Glutamatergic neuron (in vitro differentiated cells): ENCODE measurements at places on chromosomes 12 and 14. TPM values are rescaled to one million over a fixed set of nuclear protein-coding genes. Genes with fewer than 3 reads are reported as not detected.
A peak's percentile ranks its signal among the peaks of the same experiment; 100 is the strongest.

DNA sequence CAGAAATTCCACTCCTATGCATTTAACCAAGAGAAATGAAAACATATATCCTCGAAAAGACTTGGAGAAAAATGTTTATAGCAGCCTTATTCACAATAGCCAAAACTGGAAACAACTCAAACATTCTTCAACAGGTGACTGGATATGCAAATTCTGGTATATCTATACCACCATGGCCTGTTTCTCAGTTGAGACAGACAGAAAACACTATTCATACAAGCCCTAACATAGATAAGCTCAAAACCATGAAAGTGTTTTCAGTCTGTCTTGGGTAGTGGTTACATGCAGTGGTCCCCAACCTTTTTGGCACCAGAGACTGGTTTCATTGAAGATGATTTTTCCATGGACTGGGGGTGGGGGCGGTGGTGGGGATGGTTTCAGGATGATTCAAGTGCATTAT is 83.8 kb downstream of the SRGAP1 start:
- no peaks in the 10 kb centered on the region for H3K27me3 ChIP-seq
- no peak for DNase-seq
- H3K27ac ChIP-seq: no peak overlapping the region
- H3K4me3 ChIP-seq: no peak overlapping the region

GRCh38 chr12:125143491-125143890 is 78.3 kb downstream of the AACS start:
- no peak for DNase-seq
- H3K27me3 ChIP-seq: peaks cover 5% of the 10 kb centered on the region

Gene MYL2
- not detected for total RNA-seq

Gene DAO
- total RNA-seq: not detected

DNA sequence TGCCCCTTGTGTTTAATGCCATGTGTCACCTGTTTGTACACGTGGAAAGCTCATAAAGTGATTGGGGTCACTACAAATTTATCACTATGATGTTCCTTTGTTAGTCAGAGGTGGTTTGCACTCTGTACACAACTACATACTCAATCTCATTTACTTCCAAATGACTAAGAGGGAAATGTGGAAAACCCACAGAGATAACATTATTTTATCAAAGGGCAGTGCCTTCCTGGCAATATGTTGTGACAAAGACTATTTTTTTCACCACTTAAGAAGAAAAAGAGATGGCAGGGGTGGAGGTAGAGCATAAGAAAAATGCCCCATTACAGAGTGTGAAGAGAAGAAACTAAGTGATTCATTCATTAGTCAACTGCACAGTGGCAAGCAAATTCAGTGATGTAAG is 1064.1 kb upstream of the FLRT2 start:
- H3K4me3 ChIP-seq: no peak overlapping the region
- no peak overlapping the region for H3K27ac ChIP-seq
- no peak for DNase-seq
- no peaks in the 10 kb centered on the region for H3K36me3 ChIP-seq
- H3K4me1 ChIP-seq: no peaks in the 10 kb centered on the region

GRCh38 chr14:50823051-50823761 is 7.8 kb downstream of the NIN start:
- peak; percentile 75 for DNase-seq
- no peaks in the 10 kb centered on the region for H3K36me3 ChIP-seq
- peaks cover 79% of the 10 kb centered on the region for H3K4me1 ChIP-seq
- H3K27ac ChIP-seq: peak overlapping the region; percentile 95
- peaks cover 11% of the 10 kb centered on the region for H3K27me3 ChIP-seq

- peaks cover 14% of the 10 kb centered on the region for H3K4me1 ChIP-seq
- H3K27me3 ChIP-seq: peaks cover 4% of the 10 kb centered on the region
- H3K36me3 ChIP-seq: peaks cover 7% of the 10 kb centered on the region
- no peak overlapping the region for H3K4me3 ChIP-seq
- DNase-seq: no peak
Measured at GRCh38 chr12:132061197-132061596, 82.9 kb downstream of the DDX51 start.

Gene CABP1
- 0.83 TPM for total RNA-seq

Gene CLEC4D
- total RNA-seq: not detected

Gene TAS2R31
- total RNA-seq: 5.7 TPM

Gene ORAI1
- 15.9 TPM for total RNA-seq

DNA sequence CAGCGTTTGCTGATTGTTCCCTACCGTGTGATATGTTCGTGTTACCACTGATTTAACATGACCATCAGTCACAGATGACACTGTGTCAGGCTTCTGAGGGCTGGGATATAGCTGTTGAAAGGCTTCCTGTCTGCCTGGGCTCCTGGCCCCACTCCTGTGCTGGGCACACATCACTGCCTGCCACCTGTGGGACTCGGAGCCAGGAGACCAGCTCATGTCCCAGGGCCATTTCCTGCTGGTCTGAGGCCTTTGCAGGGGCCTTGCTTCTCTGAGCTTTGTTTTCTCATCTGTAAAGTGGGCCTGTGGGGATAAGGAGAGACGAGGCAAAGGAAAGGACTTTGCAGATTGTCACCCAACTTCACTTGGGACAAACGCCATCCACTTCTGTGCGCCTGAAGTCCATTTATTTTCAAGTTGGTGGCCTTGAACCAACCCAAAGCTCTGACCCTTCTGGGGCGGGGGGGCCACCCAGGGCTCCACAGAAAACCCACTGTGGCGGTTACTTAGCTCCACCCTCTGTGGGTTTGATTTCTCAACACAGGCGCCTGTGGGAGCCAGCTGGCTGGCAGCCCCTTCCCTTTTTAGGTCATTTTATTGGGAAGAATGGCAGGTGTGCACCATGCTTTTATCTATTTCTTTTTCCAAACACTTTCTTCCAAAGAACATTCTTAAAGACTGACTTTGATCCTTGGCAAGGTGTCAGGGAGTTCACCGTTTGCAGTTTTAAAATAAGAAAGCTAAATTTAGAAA is 54.1 kb downstream of the BEGAIN start:
- no peak overlapping the region for H3K27ac ChIP-seq
- H3K4me1 ChIP-seq: peaks cover 3% of the 10 kb centered on the region

GRCh38 chr12:48542300-48542928 is 17.0 kb downstream of the OR8S1 start:
- peak; percentile 58 for DNase-seq
- no peak overlapping the region for H3K27ac ChIP-seq
- H3K27me3 ChIP-seq: no peaks in the 10 kb centered on the region
- H3K4me3 ChIP-seq: no peak overlapping the region

Gene TROAP
- total RNA-seq: 11.7 TPM

Gene NTF3
- 5.0 TPM for total RNA-seq

DNA sequence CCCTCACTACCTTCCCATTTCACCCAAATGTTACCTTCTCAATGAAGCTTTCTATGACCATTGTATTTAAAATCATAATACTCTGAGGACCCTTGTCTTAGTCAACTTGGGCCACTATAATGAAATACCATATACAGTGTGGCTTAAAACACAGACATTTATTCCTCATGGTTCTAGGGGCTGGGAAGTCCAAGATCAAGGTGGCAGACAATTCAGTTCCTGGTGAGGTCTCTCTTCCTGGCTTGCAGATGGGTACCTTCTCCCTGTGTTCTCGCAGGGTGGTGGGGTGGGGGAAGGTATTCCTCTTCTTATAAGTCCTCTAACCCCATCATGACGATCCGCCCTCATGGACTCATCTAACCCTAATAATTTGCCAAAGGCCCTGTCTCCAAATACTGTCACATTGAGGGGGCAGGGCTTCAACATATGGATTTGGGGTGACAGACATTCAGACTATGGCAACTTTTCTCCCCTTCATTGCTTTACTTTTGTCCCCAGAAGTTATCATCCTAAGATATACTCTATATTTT is 163.7 kb upstream of the PWP1 start:
- H3K27ac ChIP-seq: no peak overlapping the region
- H3K4me3 ChIP-seq: no peak overlapping the region
- no peak for DNase-seq
- peaks cover 3% of the 10 kb centered on the region for H3K27me3 ChIP-seq

GRCh38 chr12:67400742-67401141 is 131.6 kb downstream of the CAND1 start:
- DNase-seq: no peak
- H3K27me3 ChIP-seq: no peaks in the 10 kb centered on the region
- no peak overlapping the region for H3K4me3 ChIP-seq

DNA sequence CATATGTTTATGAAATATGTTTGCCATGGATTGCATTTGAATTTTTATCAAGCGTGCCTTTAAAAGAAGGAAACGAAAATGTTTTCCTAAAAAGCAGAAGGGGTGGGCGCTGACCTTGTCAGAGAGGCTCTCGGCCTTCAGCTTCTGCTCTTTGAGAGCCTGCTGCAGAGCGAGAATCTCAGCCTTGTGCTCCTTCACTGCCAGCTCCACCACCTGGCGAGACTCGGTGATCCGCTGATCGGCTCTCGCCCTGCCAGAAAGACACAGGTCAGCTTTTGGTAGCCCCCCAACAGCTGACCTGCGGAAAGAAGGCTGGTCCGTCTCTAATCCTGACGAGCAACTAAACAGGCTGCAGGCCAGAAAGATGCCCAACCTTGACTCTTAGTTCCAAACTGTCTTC is 62.4 kb downstream of the PRKAB1 start:
- no peaks in the 10 kb centered on the region for H3K4me1 ChIP-seq
- no peak overlapping the region for H3K4me3 ChIP-seq
- H3K27me3 ChIP-seq: no peaks in the 10 kb centered on the region

Gene PA2G4
- total RNA-seq: 86.5 TPM

DNA sequence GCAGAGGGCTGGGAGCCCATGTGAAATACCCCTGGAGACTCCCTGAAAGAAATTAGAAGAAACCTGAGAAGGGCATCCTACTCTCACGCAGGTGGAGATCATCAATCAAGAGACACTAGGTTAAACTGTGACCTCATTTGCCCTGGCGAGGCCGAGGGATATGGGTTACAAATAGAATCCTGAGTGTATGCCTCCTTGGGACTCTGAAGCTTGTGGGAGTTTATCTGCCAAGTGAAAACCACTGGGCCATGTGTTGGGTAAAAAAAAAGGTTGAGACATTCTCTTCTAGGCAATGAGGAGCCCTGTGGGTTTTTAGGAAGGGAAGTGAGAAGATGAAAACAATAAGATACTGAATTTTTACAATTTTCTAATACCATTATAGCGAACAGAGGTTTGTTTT is 160.7 kb upstream of the ARID2 start:
- H3K4me3 ChIP-seq: no peak overlapping the region
- no peaks in the 10 kb centered on the region for H3K27me3 ChIP-seq
- DNase-seq: no peak

DNA sequence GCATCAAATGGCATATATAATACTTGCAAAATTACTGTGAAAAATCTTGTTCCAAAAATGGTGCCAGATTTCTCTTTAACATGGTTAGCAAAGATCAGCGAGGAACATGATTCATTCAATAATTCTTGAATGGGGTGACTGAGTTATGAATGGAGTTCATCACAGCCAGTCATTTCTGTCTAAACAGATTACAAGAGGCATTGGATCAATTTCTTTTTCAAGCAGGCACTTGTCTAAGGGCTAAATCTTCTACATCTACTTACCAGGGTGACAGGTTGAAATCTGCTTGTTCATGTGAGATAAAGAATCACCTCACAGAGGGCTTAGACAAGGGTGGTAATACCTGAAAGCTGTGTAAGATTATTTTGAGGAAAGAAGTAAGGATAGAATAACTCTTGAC is 247.7 kb downstream of the ATP23 start:
- DNase-seq: no peak
- no peaks in the 10 kb centered on the region for H3K27me3 ChIP-seq
- H3K27ac ChIP-seq: no peak overlapping the region
- H3K4me3 ChIP-seq: no peak overlapping the region
- no peaks in the 10 kb centered on the region for H3K4me1 ChIP-seq

DNA sequence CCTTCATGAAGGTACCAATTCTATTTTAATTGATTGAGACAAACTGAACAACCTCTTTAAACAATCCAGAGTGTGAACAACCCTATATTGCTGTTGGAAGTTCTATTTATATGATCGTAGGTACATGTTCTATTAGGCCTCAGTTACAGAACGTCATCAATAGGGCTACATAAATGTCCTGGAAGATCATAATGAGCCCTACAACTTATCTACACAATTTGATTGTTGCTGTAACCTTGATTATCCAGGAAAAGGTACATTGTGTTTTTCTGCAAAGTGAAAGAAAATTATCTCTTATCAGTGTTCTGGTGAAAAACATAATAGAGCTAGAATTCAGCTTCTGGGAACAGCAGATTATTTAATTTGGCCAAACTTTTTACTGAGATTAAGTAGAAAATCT is 612.9 kb downstream of the GALC start:
- DNase-seq: no peak
- no peaks in the 10 kb centered on the region for H3K4me1 ChIP-seq
- no peaks in the 10 kb centered on the region for H3K36me3 ChIP-seq
- H3K27ac ChIP-seq: no peak overlapping the region

- no peak for DNase-seq
- peaks cover 10% of the 10 kb centered on the region for H3K27me3 ChIP-seq
- H3K27ac ChIP-seq: peak overlapping the region; percentile 17
Measured at GRCh38 chr14:100296106-100296651, 10.1 kb downstream of the SLC25A29 start.

DNA sequence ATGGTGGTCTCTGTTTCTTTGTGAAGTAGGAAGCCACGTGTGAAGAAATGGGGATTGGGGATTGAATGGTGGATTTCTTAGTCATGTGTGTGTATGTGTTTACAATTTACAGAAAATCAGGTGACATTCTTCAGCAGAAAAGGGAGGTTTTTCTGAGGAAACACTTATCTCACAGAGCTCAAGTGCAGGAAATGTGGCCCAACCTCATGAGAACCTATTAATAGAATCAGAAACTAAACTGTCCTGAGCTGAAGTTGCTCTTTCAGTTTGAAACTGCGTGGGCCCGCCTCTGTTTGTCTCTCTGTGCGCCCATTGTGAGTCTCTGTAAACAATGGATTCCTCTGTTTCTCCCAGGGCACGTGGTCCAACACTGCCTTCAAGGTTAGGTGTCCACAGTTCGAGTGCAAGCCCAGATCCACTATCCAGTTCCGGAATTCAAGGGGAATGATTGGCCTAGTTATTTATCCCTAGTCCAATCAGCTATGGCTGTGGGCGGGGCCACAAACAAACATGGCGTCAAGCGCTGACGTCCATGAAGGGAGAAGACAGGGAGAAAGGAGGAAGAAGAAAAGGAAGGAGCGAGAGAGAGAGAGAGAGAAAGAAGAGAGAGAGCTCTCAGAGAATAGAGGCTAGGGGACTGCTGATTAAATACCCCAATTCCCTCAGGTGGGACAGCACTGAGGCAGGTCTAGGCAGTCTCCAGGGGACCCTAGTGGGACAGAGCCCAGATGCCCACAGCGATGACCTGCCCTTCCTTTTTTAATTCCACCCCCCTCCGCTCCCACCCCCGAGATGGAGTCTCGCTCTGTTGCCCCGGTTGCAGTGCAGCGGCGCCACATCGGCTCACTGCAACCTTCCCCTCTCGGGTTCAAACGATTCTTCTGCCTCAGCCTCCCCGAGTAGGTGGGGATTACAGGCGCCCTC is 31.4 kb upstream of the C12orf76 start:
- no peak for DNase-seq
- H3K27me3 ChIP-seq: peaks cover 2% of the 10 kb centered on the region
- no peaks in the 10 kb centered on the region for H3K4me1 ChIP-seq
- H3K27ac ChIP-seq: no peak overlapping the region
- H3K36me3 ChIP-seq: no peaks in the 10 kb centered on the region

Gene INHBC
- not detected for total RNA-seq

Gene FAM222A
- 18.1 TPM for total RNA-seq

- H3K4me1 ChIP-seq: no peaks in the 10 kb centered on the region
- DNase-seq: no peak
- H3K27me3 ChIP-seq: peaks cover 6% of the 10 kb centered on the region
- H3K36me3 ChIP-seq: peaks cover 7% of the 10 kb centered on the region
- no peak overlapping the region for H3K27ac ChIP-seq
Measured at GRCh38 chr12:26770239-26771070, 62.5 kb downstream of the ITPR2 start.

GRCh38 chr12:69101505-69101904 is 137.9 kb upstream of the CPSF6 start:
- H3K27ac ChIP-seq: no peak overlapping the region
- DNase-seq: no peak
- H3K36me3 ChIP-seq: no peaks in the 10 kb centered on the region
- no peak overlapping the region for H3K4me3 ChIP-seq
